ENCODE measurements at places on chromosomes 13 and 19.

- no peak for DNase-seq
Observed at GRCh38 chr19:16566161-16566560, 6.1 kb downstream of the SLC35E1 start.

GRCh38 chr19:45591004-45591637, 6.5 kb upstream of the OPA3 start:
- no peak for DNase-seq

- DNase-seq, result no peak
Observed at GRCh38 chr19:943551-944170, 17.8 kb downstream of the ARID3A start.

DNA sequence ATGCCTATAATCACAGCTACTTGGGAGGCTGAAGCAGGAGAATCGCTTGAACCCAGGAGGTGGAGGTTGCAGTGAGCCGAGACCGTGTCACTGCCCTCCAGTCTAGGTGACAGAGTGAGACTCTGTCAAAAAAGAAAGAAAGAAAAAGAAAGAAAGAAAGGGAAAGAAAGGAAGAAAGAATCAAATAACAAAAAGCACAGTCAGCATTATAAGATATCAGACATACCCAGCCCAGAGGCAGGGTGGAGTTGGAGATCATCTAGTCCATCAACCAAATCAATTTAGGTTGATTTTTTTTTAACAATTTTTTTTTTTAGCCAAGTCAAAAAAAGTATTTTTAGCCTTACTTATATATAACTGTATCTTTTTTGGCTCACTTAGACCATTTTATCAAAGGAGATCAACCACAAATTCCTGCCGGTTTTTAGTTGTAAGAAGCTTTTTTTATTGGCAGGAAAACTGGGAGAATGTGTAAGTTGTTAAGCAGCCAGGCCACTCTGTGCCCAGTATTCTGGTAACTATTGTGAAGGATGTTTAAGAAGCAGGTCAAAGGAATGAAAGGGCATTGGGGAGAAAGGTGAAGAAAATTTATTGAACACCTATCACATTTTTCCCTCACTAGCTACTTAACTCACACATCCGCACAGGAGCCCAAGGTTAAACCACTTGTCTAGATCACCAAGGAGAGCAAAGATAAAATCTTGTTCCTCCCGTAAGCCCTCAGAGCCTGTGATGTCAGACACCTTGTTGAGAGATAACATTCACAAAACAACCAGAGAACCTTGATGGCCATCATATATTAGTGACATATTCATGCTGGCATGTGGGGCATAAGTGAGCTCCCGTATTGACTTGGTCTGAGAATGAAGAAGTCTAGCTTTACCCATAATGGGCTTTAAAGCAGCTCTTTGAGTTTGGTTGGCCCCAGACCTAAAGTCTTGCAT, 91.8 kb downstream of the COL4A2 start:
- no peak for DNase-seq

GRCh38 chr13:108897955-108898354, 268.5 kb downstream of the MYO16 start:
- no peak for DNase-seq

GRCh38 chr19:43997631-43998290, 5.0 kb upstream of the ZNF230 start:
- DNase-seq, result peak; percentile 37

GRCh38 chr13:44407379-44407778, 33.8 kb downstream of the SERP2 start:
- DNase-seq, result no peak

DNA sequence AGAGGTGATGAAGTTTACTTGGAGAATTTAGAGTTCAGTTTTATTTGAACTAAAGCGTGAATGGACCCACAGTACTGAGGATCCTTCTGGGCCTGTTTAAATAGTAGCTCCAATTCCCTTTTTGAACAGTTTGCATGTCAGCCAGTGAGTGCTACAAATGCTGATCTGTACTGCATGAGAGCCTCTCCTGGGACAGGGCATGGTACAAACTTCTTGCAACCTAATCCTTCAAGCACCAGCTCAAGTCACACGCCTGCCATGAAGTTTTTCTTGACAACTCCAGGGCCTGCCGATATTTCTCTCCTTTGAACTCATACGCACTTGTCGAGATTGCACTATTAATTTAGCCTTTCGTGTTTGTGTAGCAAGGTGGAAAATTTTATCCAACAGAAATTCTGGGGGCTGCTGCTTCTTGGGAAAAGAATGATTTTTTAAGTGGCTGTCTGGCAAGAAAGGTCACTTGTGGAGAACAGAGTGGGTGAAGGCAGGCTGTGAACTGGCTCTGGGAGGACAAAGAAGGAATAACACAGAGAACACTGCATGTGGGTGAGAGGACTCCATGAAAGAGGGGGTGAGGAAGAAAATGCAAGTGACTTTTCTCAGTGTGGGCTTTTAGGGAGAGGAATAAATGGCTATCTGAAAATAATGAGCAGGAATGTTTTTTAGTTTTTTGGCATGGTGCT, 192.5 kb downstream of the NDFIP2 start:
- DNase-seq, result no peak

Measured in RWPE1 (cell line).